ENCODE measurements at places on chromosomes 3 and 15.
A peak's percentile ranks its signal among the peaks of the same experiment; 100 is the strongest.

DNA sequence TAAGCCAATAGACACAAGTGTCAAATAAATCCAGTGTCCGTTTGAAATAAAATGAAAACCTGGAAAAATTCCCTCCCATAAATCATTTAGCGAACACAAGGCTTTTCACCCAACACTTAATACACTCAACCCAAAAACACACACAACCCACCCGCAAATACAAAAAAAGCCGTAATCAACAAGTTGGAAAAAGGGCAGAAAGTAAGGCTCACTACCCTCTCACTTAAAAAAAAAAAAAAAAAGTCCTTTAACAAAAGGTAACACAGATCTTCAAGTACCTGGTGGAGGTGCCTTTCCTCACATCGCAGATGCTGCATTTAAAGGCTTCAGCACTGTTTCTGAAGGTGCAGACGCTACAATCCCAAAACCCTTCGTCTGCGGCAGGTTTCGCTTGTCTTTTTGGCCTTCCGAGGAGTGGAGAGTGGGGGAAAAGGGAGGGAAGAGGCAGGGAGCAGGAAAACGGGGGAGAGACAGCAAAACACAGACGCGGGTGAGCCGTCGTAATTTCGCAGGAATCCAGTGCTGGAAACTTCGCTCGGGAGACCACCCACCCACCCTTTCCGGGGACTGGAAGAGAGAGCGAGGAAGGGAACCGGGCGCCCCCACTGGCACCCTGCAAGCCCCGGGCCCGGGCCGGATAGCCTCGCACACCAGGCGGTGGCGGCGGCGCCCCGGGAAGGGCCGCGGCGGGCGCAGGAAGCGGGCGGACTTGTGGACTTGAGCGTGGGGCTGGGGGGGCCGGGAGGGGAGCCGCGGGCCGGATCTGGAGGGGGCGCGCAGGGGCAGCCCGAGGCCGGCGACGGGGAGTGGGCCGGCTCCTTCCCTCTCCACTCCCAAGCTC lies 401.8 kb downstream of the SHQ1 start:
- peak; percentile 32 for DNase-seq

DNA sequence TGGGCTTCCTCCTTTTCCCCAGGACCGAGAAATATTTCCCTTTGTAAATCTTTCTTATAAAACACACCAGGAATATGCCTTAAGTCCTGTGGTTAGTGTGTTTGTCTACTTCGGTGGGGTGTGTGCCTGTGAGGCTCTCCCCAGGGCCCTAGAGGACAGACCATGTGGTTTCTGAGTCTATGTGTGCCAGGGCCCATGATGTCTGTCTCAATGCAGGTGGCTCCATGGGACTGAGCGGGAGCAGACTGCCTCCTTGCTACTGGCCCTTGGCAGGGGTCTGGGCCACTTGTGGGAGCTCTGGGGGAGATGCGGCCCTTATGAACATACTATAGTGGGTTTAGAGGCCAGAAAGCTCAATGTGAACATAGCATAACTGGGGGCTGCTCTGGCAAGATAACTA lies 37.6 kb downstream of the SCN5A start:
- no peak for DNase-seq

DNA sequence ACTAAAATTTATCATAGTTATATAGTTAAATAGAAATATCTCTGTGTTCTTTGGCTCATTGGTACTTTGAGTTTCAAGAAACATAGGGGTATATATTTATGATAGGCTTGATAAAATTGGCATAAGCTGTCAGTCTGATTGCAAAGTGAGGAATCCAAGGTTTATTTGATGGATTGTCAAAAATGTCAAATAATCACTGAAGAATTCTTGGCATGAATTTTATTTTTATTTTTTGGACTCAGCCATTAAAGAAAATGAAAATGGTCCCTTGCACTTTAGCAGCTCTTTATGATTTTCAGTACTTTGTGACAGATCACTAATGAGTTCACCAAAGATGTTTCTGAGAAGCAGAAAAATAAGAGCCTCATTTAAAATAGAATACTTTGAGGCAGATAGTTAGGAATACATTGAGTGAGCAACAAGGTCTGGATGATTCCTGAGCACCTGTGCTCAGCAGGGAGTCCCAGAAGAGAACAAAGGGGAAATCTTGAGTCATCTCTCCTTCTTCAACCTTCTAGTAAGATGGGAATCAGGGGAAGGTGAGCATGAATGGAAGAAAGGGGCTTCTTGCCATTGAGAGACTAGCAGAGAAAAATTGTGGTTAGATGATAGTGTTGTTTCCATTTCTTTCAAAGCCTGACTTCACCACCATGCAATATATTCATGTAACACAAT lies 85.3 kb upstream of the VEPH1 start:
- peak; percentile 35 for DNase-seq

GRCh38 chr15:85333132-85333831 lies 47.1 kb upstream of the AKAP13 start:
- DNase-seq = no peak

DNA sequence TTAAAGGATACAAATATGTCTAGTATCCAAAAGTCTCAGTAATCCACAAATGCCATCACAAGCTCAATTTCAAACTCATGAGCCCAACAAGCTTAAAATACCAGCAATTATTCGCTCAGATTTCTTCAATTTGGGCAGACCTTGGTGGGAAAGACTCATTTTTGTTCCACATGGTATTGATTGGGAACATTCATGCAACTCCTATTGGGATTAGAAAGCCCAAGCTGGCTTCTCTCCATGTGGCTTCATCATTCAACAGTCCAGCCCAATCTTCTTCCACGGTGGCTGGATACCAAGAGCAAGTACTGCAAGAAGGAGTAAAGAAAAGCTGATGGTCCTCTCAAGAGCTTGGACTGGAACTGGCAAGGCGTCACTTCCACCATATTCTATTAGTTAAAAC lies 66.3 kb downstream of the STRIT1 start:
- no peak for DNase-seq

GRCh38 chr3:5504135-5504534 lies 316.6 kb downstream of the EDEM1 start:
- DNase-seq = no peak

DNA sequence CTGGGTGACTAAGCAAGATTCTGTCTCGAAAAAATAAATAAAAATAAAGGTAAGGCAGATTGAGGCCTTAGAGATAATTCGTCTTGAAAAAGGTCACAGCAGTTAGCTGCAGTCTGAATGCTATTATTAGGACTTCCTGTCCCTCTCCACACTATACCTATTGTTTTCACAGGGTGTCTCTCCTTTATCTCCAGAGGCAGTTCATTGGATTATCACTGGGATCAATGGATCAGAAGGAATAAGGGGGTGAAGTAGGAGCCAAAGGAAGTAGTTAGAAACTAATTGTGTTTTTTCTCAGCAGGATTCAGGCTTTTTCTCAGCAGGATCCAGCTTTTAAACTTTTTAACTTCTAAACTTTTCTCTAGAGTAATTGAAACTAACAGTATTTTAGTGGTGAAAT lies 326.9 kb downstream of the IL5RA start:
- DNase-seq = no peak

DNA sequence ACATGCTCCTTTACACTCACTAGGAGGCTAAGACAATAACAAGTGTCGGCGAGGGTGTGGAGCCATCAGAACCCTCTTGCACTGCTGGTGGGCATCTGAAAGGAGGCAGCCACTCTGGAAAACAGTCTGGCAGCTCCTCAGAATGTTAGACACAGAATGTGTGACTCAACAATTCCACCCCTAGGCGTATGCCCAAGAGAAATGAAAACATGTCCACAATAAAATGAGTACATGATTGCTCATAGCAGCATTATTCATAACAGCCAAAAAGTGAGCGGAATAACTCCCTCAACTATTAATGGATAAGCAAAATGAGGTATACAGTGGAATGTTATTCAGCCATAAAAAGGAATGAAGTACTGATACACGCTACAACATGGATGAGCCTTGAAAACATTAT lies 57.8 kb downstream of the WNT7A start:
- DNase-seq = no peak

- no peak for DNase-seq
Measured at GRCh38 chr3:62755285-62755684, 119.9 kb downstream of the CADPS start.

DNA sequence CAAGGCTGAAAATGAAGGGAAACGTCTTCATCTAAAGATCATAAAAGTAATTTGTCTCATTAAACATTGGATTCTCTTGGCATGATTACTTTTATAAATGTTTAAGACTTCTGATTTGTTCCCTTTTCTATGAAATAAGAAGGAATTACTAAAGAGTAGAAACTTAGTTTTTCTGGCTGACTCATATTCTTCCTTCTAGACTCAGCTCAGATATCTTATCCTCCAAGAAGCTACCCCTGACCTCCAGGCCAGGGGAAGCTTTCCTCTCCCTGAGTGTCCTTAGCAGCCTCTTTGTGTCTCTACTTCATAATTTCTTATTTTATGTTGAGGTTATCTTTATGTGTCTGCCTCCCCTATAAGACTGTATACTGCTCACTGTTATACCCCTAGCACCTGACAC lies 291.9 kb upstream of the STT3B start:
- DNase-seq = no peak

- DNase-seq = peak; percentile 32
Measured at GRCh38 chr15:61146931-61147230, 82.2 kb downstream of the RORA start.

Data from iPS-NIHi11 (cell line).